NCI-H1105 (cell line): ENCODE measurements at places on chromosomes 4 and X.

GRCh38 chrX:50206753-50207152, 2.2 kb downstream of the CCNB3 start:
- no peak for DNase-seq

DNA sequence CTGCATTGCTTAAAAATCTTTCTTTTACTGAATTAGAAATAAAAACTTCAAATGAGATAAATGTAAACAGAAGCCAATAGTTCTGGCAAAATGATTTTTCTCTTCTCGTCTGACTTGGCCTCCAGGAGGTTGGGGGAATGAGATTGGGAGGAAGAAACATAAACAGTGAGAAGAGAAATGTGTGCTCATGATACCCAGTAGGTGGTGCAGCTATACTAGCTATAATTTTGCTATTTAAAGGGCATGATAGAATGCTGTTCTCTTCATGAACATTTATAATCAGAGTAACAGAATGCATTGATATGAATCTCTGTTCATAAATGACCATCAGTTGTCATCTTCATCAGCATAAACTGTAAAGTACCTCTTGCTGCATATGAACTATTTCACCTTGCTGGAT, 85.5 kb downstream of the TACR3 start:
- no peak for DNase-seq

DNA sequence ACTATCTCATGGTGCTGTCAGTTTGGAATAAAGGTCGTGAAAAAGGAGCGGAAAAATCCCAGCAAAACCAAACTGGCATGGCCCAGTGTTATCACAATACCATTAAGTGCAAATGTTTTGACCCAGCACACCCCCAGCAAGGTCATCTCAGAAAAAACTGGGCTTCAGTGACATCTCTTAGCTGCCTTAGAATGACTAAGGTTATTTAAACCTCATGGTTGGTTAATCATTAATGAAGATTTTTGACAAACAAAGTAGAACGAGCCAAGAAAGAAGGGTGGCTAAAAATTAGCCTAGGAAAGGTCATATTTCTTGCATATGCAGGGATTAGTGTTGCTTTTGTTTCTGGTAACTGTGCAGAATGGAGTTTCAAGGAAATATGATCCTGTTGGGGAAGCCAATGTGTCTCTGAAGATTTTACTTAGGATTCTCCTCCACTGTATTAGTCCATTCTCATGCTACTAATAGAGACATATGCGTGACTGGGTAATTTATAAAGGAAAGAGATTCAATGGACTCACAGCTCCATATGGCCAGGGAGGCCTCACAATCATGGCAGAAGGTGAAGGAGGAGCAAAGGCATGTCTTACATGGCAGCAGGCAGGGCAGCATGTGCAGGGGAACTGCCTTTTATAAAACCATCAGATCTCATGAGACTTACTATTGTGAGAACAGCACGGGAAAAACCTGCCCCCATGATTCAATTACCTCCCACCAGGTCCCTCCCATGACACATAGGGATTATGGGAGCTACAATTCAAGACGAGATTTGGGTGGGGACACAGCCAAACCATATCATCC, 83.5 kb downstream of the CHRNA9 start:
- DNase-seq, result no peak

DNA sequence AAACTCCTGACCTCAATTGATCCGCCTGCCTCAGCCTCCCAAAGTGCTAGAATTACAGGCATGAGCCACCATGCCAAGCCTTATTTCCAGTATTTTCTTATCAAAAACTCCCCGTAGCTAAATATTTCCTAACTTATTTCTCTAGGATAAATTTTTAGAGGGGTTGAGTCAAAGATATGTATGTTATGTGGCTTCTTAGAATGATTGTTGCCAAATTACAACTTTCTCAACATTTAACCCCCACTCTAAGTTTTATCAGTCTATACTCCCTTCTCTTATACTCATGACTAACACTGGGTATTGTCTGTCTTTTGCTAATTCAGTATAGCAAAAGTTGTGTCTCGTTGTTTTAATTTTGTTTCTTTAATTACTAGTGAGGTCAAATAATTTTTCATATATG, 187.7 kb upstream of the LNX1 start:
- DNase-seq, result no peak

DNA sequence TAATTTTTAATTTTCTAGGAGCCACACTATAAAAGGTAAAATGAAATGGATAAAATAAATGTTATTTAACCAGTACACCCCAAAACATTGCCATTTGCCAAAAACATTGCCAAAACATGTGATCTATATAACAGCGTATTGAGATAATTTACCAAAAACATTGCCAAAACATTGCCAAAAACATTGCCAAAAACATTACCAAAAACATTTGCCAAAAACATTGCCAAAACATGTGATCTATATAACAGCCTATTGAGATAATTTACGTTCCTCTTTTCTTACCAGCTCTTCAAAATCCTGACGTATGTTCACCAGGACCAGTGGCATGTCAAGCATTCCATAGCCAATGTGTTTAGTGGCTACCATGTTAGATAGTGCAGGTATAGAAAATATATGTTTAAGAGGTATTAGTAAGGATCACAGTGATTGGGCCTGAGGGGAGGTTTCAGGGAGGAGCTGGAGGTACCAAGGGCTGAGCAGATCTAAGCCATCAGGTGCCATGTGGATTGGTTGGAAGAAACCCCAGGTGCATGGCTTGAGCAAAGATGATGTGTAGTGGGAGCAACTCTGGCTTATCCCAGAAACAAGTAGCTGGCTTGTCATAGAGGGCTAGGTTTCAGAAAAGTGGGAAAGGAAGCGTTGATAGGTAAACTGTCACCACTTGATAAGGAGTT, 42.6 kb downstream of the RAPGEF2 start:
- DNase-seq, result no peak

- DNase-seq, result no peak
These were observed 422.7 kb upstream of the LCORL start for GRCh38 chr4:18444206-18444605.

GRCh38 chr4:13523591-13524503, 20.5 kb downstream of the NKX3-2 start:
- no peak for DNase-seq
